ENCODE measurements at places on chromosomes 16 and 17.

- DNase-seq: no peak
Measured at GRCh38 chr16:90008708-90009145, 10.5 kb downstream of the DBNDD1 start.

DNA sequence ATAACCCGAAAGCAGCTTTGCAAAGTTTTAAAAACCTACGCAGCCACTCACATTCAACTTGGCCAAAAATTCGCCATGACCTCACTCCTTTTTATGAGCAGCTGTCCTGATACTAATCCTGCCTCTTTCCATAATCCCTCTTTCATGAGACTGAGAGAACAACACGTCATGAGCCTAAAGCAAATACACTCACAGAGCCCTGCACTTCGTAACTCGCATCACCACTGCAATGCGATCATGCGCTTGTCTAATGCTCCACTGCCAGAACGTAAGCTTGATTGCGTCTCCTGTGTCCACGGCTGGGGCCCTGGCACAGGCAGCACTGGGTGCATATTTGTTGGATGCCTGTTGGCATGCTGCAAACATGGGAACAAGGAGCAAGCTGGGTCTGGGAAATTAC is 36.2 kb downstream of the CDRT4 start:
- no peak for DNase-seq

GRCh38 chr16:80210787-80211186 is 330.0 kb upstream of the DYNLRB2 start:
- DNase-seq: no peak

DNA sequence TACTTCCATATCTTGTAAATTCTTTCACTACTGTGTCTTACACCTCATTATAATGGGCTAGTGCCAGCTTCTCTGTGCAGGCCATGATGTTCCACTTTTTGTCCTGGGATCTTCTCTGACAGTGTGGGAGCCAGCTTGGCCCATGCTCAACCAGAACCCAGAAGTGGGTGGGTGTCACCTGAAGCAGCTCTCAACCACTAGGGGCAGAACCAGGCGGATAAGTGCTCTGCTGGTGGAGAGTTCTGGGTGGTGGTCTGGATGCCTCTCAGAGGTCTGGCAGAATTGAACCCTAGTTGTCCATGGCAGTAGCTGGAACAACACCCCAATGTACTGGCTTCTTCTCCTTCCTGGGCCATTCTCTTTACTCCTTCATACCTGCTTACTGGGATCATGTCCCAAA is 254.1 kb upstream of the N4BP1 start:
- no peak for DNase-seq

GRCh38 chr17:82723169-82723807 is 6.8 kb downstream of the FN3KRP start:
- no peak for DNase-seq

GRCh38 chr17:36481829-36482228 is 4.7 kb upstream of the ZNHIT3 start:
- DNase-seq: no peak

GRCh38 chr16:9042533-9042932 is 48.9 kb upstream of the HAPSTR1 start:
- DNase-seq: no peak

GRCh38 chr17:74598346-74599022 is 6.4 kb upstream of the CD300LD start:
- no peak for DNase-seq

DNA sequence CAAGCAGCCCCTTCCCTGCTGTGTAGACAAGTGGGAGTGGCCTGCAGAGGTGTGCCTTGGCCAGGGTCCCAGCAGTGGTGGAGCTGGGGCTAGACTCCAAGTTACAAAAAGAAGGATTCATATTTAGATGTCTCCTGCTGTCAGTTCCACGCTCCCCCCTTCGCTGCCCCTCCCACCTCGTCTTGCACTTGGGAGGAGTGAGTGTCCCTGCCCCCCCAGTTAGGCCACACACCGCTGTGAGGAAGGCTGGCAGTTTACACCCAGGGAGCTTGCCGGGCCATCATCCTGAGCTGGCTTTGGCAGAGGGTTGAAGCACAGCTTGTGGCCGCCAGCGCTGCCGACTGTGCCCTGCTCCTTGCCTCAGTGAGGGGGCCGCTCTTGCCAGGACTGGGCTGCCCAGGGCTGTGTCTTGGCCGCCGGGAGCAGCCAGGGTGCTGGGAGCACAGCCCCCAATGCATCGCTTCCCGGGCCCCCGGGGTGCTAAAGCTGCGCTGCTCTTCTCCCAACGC is 44.3 kb downstream of the ELAC2 start:
- no peak for DNase-seq

DNA sequence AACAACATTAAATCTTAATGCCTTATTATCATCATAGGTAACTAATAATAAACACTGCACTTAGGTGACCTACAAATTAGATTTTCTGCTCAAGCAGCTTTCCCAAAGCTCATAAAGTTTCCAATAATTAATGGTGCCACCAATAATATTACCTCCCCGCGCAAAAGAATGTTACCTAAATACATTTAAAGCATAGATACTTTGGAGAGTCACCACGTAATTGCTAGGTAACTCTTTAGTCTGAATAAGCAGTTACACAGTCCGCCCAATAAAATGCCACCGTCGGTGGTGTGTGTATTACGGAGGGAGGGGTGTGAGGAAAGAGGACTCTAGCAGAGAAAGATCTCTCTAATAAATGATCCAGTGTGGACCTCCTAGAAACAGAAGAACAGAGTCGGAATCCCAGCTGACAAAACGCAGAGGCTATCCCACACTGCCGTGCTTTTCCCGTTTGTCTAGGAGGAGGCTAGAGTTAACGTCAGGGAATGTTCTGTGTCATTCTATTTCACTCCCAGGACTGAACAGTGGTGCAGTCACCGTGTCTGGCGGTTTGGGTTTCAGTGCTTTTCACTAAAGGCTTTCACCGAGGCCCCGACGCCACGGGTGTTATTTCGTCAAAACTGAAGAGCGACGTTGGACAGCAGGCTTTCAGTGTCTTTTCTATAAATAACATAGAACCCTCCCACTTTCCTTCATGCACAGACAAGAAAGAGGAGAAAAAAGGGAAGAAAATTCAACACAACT is 630 bp downstream of the RNFT1 start:
- DNase-seq: no peak

DNA sequence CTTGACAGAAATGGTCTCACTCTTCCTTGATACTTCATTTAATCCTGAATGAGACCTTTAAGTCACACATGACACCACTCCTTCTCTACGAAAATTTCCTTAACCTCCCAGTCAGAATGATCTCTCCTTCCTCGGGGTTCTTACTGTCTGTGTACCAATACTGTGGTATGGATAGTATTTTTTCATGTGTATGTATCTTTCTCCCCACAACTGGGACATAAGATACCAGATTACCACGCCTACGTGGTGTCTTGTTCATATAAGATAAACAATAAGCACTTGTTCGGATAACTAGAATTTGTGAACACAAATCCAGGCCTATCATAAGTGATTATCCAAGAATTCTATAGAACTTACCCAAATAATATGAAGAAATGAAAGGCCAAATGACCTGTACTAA is 11.3 kb downstream of the NUP88 start:
- no peak for DNase-seq

Data from caudate nucleus (tissue), 63 donors.